ENCODE measurements at places on chromosomes 1 and 21.

- DNase-seq = no peak
Observed at GRCh38 chr1:15343729-15344128, 66.0 kb upstream of the EFHD2 start.

DNA sequence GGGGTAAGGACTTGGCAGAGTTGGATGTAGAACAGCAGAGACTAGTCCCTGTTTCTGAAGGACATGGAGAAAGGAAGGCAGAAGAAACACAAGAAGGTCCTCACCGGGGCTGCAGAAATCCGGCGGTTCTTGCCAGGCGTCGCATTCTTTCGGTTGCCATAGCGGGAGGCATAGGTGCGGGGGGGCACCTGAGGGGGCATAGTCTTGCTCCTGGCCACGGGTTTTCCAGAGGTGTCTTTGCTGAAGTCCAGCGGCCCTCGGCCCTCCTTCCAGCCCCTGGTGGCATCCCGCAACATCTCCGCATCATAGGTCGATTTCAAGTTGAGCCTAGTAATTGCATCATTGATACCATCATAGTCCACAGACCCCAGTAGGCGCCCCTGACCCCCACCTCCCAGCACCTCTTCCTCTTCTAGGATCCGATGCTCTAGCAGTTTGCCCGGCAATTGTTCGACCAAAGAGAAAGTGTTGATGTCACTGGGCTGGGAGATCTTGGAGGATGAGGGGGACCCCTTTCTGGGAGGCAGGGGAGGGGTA is 25.8 kb downstream of the PIK3C2B start:
- no peak for DNase-seq

- DNase-seq = no peak
Observed at GRCh38 chr1:239771550-239771949, 320.1 kb upstream of the FMN2 start.

DNA sequence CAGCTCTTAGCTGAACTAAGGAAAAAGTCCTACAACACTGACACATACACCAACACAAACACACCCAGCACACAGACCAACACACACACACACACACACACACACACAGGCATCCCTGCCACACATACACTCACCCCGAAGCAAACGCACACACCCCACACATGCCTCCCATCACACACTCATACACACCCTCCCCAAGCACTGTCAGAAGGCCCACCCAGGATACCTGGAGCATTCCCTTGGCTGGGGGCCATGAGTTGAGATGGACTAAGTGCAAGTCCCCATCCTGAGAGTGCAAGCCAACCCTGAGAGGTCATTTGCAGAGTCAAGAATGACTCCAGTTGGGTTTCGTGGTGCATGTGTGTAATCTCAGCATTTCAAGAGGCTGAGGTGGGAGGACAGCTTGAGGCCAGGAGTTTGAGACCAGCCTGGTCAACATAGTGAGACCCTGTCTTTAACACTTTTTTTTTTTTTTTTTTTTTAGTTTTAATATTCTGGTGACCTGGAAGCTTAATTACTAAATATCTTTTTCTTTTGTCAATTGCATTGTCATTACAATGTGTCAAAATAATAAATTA is 117.3 kb downstream of the RHOU start:
- DNase-seq = no peak

- peak; percentile 82 for DNase-seq
Observed at GRCh38 chr1:156583821-156584622, 4.5 kb downstream of the TTC24 start.

DNA sequence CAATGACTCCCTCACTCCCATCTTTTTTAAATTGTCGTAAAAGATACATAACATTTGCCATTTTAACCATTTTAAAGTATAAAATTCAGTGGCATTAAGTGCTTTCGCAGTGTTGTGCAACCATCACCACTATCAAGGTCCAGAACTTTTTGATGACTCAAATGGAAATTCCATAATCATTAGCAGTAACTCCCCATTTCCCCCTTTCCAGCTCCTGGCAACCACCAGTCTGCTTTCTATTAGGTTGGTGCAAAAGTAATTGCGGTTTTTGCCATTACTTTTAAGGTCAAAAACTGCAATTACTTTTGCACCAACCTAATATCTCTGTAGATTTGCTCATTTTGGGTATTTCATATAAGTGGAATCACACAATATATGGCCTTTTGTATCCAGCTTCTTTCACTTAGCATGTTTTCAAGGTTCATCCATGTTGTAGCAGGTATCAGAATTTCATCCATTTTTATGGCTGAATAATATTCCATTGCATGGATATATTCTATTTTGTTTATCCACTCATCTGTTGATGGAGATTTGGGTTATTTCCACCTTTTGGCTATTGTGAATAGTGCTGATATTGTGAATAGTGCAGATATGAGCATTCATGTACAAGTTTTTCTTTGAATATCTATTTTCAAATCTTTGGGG is 159.7 kb downstream of the HIVEP3 start:
- no peak for DNase-seq

DNA sequence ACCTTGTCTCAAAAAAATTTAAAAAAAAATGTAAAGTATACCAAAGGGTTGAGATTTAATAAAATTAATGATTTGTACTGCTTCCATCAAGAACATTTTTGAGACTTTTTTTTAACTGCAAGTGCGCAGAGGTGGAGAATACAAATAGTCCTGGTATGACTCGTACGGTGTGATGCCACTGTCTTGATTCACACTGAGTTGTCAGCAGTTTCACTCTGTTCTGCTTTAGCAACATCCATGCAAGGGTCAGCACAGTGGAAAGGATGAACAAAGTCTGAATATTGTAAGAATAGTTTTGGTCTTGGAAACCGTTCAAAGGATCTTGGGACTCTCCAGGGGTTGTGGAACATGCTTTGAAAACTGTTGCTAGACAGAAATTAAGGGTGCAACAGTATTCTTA is 40.2 kb downstream of the EXO1 start:
- no peak for DNase-seq

DNA sequence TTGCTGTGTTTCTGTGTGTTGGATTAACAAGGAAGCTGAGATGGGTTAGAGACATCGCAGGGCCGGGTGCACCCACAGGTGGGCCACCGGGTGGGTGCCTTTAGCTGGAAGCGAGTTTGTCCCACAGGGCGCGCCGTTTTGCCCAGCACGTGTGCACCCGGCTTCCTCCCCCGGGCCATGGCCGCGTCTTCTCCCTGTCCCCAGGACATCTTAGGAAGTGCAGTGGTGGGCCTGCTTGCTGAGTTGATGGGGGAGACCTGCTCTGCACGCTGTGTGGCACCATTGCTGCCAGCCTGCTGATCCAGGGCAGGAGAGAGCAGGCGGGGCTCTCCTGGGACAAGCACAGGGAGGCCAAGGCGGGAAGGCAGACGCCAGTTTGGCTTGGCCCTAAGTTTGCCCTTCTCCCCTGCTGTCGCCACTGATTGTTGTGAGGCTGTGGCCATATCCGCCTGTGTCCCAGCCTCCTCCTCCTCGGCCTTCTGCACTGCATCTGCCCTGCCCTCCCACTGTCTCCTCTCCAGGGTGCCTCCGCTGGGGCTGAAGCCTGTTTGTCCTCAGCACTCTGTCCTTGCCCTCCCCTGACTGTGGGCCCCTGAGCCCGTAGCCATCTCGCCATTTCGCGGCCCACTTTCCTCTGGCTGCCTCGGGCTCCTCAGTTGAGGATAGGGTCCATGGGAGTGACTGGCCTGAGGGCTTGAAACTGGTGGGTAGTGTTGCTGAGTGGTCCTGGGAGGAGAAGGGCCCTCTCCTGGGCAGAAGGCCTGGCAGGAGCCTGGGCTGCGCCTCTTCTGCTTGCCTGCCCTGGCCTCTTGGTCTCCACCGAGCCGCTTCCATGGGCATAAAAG is 47.6 kb downstream of the PKNOX1 start:
- DNase-seq = no peak

- peak; percentile 36 for DNase-seq
Observed at GRCh38 chr1:221740993-221741702, 741 bp downstream of the DUSP10 start.

DNA sequence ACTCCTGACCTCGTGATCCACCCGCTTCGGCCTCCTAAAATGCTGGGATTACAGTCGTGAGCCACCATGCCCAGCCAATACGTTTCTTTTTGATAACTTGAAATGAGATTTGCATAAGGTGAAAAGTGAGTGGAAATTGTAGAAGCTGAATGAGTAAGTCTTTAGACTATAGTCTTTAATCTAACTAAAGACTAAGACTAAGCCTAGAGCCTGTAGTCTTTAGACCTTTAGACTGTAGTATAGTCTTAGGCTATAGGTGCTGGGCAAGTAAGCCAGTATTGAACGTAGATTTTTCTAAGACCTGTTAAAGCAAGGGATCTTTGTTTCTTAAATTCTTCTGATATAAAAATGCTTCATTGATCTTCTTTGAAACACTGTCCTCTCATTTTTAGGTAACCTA is 12.1 kb downstream of the PPP2R5A start:
- DNase-seq = no peak

DNA sequence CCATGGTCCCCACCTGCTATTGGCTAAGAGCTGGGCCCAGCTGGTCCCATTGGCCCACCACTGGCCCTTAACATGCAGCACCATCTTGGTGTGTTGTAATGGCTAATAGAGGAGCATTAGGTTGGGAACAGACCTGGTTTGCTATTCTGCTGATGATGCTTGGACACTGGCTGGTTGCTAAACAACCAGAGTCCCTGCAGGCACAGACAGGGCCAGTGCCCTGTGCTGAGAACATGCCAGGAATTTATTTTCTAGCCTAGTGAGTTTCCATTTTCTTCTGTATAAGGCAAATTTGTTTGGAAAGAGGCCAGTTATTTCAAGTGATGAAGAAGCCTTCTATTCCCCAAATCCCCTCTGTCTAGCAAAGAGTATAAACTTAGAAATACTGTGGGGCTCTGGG is 42.9 kb upstream of the TDRD10 start:
- no peak for DNase-seq

DNA sequence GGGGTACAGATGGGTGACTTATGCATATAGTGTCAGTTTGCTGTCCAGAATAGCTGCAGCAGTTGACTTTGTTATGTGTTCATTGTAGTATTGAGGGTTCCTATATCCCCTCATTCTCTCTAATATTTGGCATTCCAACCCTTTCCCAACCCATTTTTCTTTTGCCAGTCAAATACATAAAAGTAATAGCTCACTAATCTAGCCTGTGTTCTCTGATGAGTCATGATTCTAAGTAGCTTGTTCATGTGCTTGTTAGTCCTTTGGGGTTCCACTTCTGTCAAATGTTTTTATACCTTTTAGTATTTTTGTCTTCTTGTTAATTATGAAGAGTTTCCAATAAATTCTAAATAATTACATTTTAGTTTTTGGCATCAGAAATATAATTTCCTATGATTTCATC is 99.2 kb upstream of the MROH9 start:
- no peak for DNase-seq

DNA sequence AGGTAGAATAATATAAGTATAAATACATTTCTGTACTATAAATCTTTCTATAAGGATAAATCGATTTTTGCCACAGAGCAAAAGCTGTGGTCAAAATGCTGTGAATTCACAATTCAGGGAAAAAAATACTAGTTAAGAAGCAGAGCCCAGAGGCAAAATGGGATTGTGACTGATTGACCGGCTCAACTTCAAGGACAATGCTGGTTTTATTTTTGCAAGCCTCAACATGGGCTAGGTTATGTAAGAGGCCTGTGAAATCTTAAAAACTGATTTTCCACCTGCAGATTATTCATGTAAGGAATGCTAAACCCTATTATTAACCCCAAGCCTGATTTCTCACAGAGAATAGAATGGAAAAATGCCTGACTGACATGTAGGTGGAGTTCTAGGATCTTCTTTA is 155.1 kb downstream of the HHAT start:
- DNase-seq = no peak

DNA sequence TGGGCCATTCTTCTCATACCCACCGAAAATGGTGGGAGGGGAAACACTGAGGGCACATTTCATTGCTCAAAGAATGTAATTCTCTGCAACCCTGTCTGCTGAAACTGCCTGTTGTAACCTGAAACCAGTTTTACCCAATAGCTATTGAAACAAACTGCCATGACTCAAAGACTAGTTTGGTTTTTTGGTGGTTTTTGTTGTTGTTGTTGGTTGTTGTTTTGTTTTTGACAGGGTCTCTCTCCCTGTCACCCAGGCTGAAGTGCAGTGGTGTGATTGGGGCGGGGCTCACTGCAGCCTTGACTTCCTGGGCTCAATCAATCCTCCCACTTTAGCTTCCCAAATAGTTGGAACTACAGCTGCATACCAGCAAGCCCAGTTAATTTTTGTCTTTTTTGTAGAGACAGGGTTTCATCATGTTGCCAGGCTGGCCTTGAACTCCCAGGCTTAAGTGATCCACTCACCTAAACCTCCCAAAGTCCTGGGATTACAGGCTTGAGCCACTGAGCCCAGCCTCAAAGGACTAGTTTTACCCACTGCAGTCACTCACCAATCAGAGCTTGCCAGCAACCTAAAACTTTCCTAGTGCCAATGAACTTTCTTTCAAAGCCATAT is 2.1 kb upstream of the IPP start:
- DNase-seq = no peak

DNA sequence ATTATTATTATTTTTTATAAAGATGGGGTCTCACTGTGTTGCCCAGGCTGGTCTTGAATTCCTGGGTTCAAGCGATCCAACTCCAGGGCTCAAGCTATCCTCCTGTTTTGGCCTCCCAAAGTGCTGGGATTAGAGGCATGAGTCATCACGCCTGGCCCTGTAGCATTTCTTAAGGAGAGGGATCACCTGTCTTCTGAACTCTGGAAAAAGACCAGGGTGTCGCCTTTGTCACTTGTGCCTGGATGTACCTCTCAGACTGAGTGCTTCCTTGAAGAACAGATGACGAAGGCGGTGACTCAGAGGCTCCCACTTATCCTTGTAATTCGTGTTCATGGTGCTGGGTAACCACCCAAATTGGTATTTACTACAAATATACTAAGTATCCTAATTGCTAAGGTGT is 2.4 kb upstream of the CGN start:
- peak; percentile 85 for DNase-seq

DNA sequence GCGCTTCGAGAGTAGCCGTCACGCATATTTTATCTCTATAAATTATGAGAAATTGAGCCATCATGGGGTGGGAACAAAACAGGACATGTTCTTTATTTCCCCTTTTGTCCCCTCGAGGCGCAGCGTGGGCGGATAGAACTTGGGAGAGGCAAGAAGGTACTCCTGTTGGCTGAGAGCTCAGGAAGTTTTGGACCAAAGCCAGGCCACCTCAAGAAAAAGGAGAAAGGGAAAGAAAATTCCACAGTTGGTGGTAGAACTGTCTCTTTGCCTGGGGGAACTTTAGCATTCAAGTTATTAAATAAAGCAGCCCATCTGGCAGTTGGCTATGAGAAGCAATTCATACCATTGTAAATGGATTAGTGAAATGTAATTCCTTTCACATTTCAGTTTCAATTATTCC is 76.4 kb upstream of the DSCAM start:
- DNase-seq = no peak

GRCh38 chr21:35421221-35421620 is 372.1 kb upstream of the RUNX1 start:
- DNase-seq = no peak

GRCh38 chr21:36916718-36917117 is 49.8 kb downstream of the HLCS start:
- DNase-seq = no peak

- no peak for DNase-seq
Observed at GRCh38 chr1:30447080-30447479, 276.3 kb downstream of the MATN1 start.
